ENCODE measurements at places on chromosomes 7 and 10. TPM values are rescaled to one million over a fixed set of nuclear protein-coding genes. Genes with fewer than 3 reads are reported as not detected.

The GRM8 gene
- 0.13 TPM for polyA plus RNA-seq

The AEBP1 gene
- 36.1 TPM for polyA plus RNA-seq

The MLXIPL gene
- not detected for polyA plus RNA-seq

The PNLIPRP3 gene
- not detected for polyA plus RNA-seq

The GHRHR gene
- not detected for polyA plus RNA-seq

The CTAGE15 gene
- polyA plus RNA-seq: not detected

The CCDC172 gene
- not detected for polyA plus RNA-seq
